HL-60 (cell line): ENCODE measurements at places on chromosomes 3 and 15.
A peak's percentile ranks its signal among the peaks of the same experiment; 100 is the strongest.

GRCh38 chr3:59017617-59017984 is 32.2 kb downstream of the CFAP20DC start:
- no peak for DNase-seq

- no peak for DNase-seq
Observed at GRCh38 chr15:87949151-87949574, 307.4 kb downstream of the NTRK3 start.

DNA sequence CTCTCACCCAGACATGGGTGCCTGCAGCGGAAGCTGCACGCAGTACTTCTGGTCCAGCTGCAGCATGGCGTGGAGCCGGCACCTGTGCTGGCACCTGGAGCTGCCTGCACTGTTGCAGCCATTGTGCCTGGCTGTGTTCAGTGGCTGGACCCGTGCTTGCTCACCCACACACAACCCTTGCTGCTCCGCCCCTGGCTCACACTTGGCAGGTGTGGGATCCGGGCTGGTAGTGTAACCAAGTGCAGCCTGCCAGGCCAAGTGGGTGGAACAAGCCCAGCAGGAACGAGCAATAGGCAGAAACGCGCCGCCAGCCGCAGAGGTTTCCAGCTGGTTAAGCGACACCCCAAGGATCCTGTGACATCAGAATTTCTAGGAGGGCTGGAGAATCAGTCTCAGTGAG is 11.2 kb upstream of the SCAPER start:
- DNase-seq, result no peak

DNA sequence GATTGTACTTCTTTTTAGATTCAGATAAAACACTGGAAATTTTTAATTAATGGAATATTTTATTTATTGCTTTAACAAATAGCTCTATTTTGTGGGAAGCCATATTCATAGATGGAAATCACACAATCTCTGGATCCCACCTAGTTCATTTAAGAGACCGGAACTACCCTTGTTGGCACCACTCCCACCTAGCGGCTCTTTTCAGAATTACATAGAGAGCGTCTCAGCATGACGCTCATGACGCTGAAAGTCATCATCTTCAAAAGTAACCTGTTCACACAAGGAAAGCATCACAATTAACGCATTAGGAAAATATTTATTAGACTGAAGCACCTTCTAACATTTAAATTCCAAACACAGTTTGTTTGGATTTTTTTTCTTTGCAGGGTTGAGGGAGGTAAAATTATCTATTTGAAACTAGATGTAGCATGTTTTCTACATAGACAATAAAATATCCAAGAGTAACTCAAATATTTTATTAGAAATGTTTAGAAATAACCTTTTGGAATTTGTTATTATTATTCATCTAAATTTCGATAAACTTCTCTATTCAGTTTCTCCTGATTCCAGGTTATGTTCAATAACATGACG is 214.9 kb upstream of the ARRDC4 start:
- DNase-seq, result peak; percentile 36

DNA sequence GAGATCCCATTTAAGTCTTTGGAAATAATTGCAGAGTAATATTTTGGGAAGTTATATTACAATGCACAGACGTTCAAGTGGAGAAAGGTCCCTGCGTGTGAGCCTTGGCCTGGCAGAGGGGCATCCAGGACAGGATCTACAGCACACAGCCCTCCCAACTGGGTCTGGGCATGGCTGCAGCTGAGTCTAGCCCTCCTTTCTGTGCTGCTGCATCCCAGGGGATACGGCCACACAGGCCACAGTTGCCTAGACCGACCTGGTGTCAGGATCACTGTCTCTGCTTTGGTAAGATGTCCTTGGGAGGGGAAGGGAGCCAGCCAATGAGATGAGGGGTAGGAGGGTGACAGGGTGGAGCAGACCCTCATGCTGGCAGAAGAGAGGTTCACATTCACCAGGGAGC is 46.1 kb downstream of the APBA2 start:
- DNase-seq, result no peak

DNA sequence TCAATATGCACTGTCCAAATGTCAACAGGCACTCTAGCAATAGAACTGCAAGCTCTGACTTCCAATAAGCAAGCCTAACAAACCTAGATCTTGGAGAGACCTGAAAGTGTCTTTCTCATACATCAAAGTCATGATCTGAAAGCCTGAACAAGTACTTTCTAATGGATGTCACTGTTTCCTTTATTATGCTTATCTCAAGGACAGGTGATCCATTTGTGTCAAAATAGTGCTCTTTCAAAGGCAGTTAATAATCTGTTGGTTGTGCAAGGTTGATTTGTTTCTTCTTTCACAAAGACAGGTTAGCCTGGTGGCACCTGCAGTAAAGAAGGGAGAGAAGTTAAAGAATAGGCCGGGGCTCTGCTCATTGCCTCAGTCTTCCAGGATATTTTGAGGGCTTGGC is 146.8 kb downstream of the EPHB1 start:
- DNase-seq, result no peak
